ENCODE measurements at places on chromosomes 3 and 15.

GRCh38 chr3:183554377-183554776 lies 1.1 kb downstream of the KLHL6 start:
- DNase-seq = no peak

GRCh38 chr3:72288955-72289691 lies 504.2 kb upstream of the PROK2 start:
- no peak for DNase-seq

GRCh38 chr3:44414517-44415090 lies 62.9 kb downstream of the ZNF445 start:
- DNase-seq = no peak

DNA sequence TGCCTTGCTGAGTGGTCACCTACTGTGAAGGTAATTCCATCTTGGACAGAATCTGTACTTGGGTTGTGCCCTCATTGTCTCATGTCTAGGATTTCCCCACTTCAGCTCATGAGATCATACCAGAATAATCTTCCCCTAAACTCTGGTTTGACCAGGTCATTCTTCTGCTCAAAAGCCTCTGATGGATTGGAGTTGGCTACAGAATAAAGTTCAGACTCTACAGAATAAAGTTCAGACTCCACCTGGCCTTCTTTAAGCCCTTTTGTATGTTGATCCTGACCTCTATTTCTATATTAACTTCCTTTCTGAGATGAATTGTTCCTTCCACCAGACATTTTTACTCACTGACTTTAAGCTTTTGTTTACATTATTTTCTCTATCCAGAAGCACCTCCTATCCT lies 6.4 kb upstream of the GLCE start:
- DNase-seq = no peak

- no peak for DNase-seq
Measured at GRCh38 chr3:79339846-79340245, 428.0 kb downstream of the ROBO1 start.

- DNase-seq = no peak
Measured at GRCh38 chr3:160471892-160472291, 22.3 kb upstream of the TRIM59 start.

DNA sequence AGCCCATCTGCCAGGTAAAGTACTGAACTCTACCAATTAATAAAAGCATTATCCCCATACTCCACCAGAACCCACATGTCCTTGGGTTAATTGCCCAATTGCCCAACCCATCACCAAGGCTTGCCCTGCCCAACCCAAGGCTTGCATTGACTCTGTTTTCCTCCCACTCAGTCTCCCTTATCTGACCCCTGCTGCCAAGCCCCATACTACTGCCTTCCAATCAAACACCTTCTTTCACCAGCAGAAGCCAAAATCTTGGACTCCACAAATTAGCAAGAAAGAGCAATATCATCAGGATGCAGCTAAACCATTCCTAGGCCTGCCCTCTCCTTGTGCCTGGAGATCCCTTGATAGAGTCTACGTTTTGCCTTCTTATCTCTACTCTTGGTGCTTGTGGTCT lies 602.9 kb downstream of the NTRK3 start:
- no peak for DNase-seq

DNA sequence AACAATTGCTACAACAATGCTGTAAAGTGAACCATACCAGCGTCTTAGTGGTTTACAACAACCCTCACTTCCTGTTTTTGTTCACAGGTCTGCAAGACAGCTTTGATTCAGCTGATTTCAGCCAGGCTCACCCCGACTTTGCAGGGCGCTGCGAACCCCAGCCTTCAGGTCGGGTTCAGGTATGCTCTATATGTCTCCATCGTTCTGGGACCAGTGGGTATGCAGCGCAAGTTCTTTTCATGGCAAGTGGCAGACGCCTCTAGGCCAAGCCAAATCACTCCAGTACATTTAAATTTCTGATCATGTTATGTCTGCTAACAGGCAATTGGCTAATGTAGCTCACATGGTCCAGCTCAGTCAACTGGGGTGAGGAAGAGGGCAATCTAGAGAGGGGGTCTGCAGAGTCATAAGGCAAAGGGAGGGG lies 52.4 kb upstream of the RGMA start:
- DNase-seq = no peak

- DNase-seq = no peak
Measured at GRCh38 chr3:135911110-135911509, 54.4 kb upstream of the PPP2R3A start.

- DNase-seq = no peak
Measured at GRCh38 chr15:58506783-58507668, 75.2 kb downstream of the LIPC start.

DNA sequence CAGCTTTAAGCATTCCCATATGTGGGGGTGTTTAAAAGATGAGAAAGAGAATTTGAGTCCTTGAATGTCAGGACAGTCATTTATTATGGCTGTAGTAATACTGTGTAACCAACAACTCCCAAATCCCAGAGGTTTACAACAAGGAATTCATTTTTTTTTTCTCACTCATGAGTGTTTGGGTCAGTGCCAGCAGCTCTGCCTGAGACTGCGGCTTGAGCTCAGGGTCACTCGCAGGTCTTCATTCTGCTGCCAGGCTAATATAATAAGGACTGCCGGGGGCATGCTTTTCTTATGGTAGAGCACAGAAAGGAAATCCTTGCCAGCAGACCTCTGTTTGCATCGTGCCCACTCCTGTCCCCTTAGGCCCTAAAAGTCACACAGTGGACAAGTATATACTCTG lies 277.9 kb upstream of the LMCD1 start:
- no peak for DNase-seq

GRCh38 chr15:41203395-41203794 lies 27.2 kb downstream of the EXD1 start:
- no peak for DNase-seq

- no peak for DNase-seq
Measured at GRCh38 chr15:31954374-31955172, 75.7 kb upstream of the CHRNA7 start.

GRCh38 chr3:194194757-194195085 lies 58.8 kb downstream of the HES1 start:
- DNase-seq = no peak

DNA sequence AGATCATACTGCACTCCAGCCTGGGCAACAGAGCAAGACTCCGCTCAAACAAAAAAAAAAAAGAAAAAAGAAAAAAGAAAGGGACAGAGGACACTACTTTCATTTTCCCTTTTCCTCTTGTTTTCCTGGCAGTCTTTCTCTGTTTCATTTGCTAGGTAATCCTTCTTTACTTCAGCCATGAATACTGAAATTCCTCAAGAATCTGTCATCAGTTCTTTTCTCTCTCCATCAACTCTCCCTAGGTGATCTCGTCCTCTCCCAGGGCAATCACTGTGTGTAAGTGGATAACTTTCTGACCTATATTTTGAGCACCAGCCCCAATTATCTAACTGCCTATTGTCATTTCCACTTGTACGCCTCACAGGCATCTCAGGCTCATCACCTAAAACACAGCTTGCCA lies 51.5 kb downstream of the TTC23 start:
- DNase-seq = no peak

- DNase-seq = no peak
Measured at GRCh38 chr3:25834346-25834745, 44.5 kb downstream of the OXSM start.

- DNase-seq = no peak
Measured at GRCh38 chr3:158950178-158950901, 148.5 kb downstream of the MFSD1 start.

GRCh38 chr3:124246949-124247348 lies 255.0 kb upstream of the ROPN1 start:
- DNase-seq = no peak

DNA sequence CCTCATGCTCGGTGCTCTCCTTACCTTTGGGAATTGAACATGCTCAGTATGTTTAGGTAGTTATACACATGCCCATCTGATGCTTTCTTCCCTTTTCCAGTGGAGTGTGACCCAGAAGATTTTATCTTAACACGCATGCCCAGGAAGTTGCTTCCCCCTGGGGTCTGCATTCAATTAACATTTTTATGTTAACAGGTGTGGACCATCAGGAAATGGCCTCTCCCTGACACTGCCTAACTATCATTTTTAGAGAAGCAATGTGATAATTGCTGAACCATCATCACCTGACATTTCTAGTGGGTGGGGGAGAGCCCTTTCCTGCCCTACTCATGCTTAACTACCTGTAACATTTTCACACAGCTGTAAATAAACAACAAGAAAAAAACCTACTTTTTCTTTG lies 55.1 kb upstream of the TGFBR2 start:
- DNase-seq = no peak

DNA sequence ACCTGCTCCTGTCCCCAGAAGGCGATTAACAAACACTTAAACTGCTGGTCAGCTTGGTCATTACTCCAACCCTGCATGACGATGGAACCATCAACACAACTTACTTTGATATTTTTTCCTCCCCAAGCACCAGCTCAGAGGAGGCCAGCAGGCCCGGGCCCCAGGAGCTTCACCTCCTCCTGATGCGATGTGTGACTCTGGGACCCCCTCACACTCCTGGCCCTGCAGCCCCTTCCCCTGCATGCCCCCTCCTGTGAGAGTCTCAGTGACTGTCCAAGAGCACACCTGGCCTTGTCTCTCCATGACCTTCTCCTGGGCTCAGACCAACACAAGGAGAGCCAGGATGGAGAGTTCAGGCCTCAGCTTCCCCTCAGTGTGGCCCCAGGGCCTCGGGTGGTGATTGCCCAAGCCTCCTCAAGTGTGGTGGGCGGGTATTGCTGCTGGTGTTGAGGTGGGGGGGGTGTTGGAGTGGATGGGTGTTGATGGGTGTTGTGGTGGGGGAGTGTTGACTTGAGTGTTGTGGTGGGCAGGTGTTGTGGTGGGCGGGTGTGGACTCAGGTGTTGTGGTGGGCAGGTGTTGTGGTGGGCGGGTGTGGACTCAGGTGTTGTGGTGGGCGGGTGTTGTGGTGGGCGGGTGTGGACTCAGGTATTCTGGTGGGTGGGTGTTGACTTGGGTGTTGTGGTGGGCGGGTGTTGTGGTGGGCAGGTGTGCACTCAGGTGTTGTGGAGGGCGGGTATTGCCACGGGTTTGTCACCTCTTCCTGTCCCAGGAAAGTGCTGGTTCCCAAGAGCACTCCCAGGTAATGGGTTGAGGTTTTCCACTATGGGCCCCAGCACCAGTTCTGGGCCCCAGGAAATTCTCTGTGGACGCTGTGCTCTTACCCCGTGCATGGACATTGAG lies 68.1 kb downstream of the TFRC start:
- no peak for DNase-seq

DNA sequence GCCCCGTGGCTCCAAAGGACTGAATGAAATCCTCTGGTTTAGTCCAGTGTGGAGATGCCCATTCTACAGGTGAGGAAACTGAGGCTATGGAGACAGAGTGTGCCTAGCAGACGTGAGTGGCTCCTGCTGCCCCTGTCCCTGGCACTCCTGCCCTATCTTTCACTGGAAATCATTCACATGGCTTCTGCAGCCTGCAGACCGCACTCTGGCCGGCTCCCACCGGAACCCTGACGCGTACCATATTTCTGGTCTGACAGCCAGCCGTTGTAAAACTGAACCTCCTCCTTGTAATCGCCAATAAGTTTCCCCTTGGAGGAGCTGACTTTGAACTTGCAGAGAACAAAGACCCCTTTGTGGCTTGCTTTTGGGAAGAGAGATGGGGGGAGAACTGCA lies 136.5 kb downstream of the CHSY1 start:
- no peak for DNase-seq

- DNase-seq = no peak
Measured at GRCh38 chr15:65084500-65085206, 8.1 kb downstream of the KBTBD13 start.

GRCh38 chr15:68421798-68422402 lies 10.1 kb downstream of the ITGA11 start:
- DNase-seq = no peak

- no peak for DNase-seq
Measured at GRCh38 chr15:84883916-84884781, at the start of gene SLC28A1. Gene SLC28A1, plus strand, starts transcription at chr15:84884662. Its CDS starts 3,099 bp downstream, at chr15:84887761.

- DNase-seq = no peak
Measured at GRCh38 chr3:117995842-117996437, 1038.7 kb downstream of the IGSF11 start.

GRCh38 chr3:43879166-43879565 lies 188.4 kb downstream of the ABHD5 start:
- no peak for DNase-seq

GRCh38 chr3:177771780-177772179 lies 574.5 kb upstream of the TBL1XR1 start:
- no peak for DNase-seq

GRCh38 chr3:116914004-116914403 lies 204.4 kb downstream of the TUSC7 start:
- no peak for DNase-seq

DNA sequence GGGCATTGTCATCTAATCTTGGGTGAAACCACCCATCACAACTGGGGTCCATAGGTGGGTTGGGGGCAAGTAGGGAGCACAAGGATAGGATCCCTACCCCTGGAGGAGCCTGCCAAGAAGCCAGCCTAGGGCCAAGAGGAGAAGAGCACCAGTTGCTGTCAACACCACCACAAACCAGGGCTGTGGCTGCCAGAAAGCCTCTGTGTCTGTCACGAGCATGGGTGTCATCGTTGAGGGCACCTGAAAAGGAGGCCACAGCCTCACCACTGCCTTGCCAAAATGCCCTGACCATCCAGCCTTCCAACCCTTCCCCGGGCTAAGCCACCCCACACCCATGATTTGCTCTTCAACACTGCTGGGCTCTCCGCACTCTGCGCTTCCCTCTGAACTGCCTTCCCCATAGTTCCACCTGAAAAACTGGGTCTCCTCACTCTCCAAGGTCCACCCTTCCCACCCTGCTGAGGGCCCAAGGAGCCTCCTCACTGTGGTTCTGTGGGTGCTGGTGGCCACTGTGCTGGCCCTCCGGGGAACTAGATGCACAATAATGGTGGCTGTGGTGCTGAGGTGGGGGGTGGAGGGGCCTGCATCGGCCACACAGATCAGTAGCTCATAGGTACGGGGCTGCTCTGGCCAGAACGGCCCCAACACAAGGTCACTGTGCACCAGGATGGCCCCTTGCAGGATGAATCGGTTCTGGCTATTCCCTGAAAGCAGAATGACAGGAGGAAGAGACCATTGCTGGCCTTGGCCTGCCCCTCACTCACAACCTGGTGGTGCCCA lies 6.2 kb upstream of the IP6K1 start:
- DNase-seq = no peak

DNA sequence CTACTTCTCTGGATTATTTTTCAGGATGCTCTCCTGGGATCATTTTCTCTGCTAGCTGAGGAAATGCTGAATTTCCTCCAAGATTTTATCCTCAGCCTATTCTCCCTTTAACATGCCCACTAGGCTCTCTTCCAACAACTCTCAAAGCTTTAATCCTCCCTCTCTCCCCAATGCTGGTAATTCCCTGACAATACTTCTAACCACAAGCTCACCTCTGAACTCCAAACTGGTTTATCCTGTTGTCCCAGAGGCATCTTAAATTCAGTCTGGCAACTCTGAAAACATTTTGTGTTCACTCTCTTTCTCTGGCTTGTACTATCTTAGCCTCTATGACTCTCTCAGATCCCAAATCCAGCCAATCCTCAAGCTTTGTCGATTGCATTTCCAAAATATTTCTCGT lies 490.3 kb downstream of the MECOM start:
- no peak for DNase-seq

DNA sequence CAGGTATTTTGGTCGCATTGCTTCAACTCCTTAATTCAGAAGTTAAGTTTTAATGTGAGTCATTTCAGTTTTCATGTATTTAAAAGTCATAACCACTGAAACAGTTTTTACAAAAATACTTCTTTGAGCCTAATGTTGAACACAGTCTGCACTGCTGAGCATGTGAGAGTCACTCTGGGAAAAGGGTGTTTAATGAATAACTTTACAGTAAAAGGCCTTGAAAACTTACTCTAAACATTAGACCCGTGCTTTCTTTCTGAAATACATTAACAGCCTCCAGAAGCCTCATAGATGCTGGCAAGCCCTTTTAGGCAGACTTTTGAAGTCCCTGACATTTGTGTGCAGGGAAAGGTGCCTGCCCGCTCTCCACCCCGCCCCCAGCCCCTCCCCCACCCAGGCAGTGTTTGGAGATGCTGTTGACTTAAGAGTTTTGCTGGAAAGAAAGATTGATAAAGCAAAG lies 68.9 kb upstream of the NR2F2 start:
- DNase-seq = no peak

Measured in activated naive CD8-positive, alpha-beta T cell treated with anti-CD3 and anti-CD28 coated beads, Interleukin-2, amount 50 U/mL, for 16 hours (primary cell).